ENCODE measurements at places on chromosomes 3 and 15.

GRCh38 chr15:58852347-58852746, 81.1 kb downstream of the SLTM start:
- no peak for DNase-seq

GRCh38 chr3:13020159-13020750, 53.0 kb downstream of the IQSEC1 start:
- no peak for DNase-seq

GRCh38 chr15:66477011-66477410, 20.6 kb downstream of the SNAPC5 start:
- no peak for DNase-seq

DNA sequence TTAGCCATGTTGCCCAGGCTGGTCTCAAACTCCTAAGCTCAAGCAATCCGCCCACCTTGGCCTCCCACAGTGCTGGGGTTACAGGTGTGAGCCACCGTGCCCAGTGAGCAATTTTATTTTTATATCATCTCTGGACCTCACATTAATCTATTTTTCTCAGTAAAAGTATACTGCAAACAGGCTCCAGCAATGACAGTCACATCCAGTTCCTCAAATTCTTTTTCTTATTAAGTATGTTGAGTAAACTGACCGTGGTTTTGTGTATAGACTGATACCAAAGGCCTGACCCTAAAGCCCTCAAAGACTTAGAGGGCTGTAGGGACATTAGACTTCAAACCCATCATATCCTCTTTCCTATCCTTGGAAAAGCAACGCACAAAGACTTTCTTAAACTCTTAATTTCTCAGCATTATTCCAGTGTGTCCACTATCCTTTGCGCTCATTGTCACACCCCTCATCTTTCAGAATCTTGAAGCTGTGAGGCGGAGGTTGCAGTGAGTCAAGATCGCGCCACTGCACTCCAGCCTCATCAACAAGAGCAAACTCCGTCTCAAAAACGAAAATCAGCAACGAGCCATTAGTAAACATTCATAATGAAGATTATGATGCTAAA, 2.0 kb downstream of the NGLY1 start:
- no peak for DNase-seq
